Stimulated activated CD8-positive, alpha-beta memory T cell treated with anti-CD3 and anti-CD28 coated beads, Interleukin-4, amount 100 ng/mL, for 24 hours (primary cell): ENCODE measurements at places on chromosomes 12 and 14.

DNA sequence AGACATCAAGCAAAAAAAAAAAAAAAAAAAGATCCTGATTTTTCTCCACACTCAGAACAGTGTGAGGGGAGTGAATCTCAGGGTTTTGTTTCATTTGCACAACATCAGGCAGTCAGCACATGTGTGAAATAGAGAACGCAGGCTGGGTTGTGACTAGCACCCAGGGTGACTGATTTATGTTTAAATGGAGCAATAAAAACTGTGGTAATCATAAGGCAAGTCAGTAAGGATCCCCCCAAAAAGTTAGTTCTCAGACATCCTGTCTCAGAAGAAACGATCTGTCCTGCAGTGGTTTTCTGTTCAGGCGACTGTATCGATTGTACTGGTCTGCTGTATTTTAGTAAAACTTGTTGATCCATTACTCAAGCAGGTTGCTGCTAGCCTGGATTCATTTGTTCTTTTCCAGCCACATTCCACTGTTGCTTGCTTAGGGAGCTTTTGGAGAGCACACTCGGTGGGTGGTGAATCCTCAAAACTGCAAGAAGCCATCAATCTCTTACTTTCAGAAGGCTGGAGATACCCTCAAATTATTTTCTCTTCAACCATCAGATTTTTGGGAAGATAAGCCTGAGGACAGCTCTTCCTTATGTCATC, 107.1 kb downstream of the DACT1 start:
- DNase-seq = no peak

GRCh38 chr14:64726585-64726890, 22.3 kb downstream of the PLEKHG3 start:
- no peak for DNase-seq

- DNase-seq = no peak
Observed at GRCh38 chr12:84497819-84498218, 414.8 kb downstream of the SLC6A15 start.

- DNase-seq = peak; percentile 51
Observed at GRCh38 chr12:3803865-3804472, 51.1 kb upstream of the CRACR2A start.

GRCh38 chr14:50350975-50351374, 38.9 kb downstream of the DMAC2L start:
- DNase-seq = no peak

DNA sequence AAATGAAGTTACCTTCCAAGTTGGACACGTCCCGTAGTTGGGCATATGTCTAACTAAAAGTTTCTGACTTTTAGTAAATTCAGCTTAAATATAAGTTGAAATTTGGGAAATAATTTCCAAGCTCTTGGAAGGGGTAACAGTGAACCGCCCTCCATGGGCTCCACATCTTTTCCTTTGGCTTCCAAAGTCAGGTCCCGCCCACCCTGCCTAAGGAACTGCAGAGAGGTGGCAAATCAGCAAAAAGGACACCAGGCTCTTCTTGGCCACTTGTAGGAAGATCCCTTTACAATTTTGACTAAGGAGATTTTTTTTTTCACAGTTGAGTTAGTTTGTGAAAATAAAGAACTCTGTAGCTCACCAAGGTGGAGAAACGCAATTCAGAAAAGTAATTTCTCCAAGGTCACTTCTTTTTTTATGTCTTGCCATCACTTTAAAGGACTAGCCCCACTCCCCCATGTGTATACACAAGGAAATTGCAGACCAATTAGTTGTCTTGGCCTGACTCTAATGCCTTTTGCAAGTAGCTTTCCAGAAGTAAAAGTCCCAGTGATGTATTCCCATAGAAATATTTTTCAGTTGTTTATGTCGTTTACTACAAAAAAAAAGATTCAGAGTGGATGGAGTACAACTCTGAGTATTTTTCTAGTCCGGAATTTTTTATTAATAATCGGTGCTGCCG, 181.2 kb downstream of the PELI2 start:
- no peak for DNase-seq

DNA sequence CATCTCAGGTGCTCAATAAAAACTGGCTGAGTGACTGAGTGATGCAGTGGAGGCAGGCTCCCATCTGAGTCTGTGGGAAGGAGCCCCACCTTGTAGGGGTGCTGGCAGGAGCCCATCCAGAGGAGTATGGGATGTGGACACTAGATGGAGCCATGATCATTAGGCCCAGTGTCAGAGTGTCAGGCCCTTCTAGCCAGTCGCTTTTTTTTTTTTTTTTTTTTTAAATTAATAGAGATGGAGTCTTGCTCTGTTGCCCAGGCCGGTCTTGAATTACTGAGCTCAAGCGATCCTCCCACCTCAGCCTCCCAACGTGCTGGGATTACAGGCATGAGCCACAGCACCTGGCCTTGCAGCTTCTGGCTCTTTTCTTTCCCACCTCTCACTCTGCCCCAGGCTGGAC, 11.5 kb downstream of the RITA1 start:
- DNase-seq = peak; percentile 11

DNA sequence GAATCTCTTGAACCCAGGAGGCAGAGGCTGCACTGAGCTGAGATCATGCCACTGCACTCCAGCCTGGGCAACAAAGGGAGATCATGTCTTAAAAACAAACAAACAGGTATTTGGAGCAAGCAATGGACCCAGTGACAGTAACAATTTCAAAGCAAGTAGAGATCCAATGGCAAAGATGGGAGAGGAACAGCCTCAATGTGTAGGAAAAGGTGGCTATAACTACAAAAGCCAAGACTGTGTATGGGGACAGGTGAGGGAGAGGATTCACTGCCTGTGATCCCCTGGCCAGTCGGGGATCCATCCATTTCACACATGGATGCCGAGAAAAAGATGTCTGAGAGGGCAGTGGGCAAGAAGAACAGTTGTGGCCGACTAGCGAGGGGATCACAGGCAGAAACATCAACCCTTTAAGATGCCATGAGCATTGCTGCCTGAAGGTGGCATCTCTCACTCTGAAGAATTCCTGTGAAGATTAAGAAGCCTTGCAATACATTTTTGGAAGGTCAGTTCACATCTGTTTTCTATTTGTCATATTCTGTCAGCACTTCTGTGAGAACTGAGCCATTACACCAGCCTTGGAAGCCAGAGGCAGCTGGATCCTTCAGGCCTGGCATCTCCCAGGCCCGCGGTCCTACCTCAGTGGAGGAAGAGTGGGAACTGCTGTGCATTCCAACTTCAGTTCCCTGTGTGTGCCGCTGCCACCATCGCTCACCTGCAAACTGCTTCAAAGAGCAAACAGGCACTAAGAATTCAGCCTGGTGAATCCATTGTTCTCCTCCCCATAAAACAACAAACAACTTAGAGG, 54.5 kb upstream of the FRS2 start:
- DNase-seq = no peak

DNA sequence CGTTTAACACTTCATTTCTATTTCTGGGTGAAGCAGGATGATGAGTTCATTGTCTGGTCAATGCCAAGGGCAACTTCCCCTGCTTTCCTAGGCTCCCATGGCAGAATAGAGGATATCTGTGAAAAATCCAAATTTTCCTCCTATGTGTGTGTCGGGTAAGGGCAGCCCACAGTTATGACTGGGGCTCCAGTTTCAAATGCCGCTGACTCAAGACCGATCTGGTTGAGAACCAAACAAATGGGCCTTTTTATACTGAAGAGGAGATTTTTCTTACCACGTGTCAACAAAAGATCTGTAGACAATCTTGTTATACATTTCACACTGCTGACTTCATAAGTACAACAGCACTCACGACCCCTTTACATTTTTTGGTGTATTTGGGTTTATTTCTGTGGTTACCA, 120.8 kb downstream of the CHST11 start:
- no peak for DNase-seq

GRCh38 chr12:113899042-113899560, 67.0 kb downstream of the RBM19 start:
- no peak for DNase-seq

DNA sequence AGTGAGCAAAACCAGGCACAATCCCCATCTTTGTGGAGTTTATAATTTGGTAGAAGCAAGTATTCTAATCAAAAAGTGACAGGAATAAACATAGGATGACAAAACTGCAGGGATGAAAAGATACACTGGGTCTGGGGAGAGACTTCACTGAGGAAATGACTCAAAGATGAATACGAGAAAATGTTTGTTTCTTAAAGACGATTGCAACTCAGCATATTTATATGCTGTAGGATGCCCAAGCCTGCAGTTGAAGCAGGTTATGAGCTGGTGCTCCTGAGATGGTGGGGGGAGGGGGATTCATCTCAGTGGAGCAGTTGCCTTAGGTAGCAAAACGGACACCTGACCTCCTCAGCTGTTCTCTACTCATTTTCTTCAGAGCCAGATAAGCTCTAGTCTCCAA, 13.4 kb upstream of the SLC38A4 start:
- no peak for DNase-seq

GRCh38 chr12:90497923-90498545, 456.9 kb downstream of the CCER1 start:
- DNase-seq = no peak

GRCh38 chr14:66070542-66071319, 415.4 kb upstream of the CCDC196 start:
- peak; percentile 55 for DNase-seq

DNA sequence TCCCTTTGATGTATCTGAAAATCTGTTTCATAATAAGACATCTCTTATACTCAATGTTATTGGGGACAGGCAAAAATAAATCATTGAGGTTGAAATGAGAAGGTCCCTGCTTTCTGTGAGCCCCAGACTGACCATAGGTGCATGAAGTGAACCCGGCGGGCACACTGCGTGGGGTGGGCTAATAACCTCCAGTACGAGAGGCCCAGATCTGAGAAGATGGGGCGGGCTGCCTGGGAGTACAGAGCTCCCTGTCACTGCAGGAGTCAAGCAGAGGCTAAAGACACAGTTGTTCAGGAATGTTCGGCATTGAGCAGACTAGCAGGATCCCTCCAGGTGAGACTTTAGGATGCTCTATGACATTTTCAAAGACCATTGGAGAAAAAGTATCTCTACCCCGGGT, 244.6 kb downstream of the CHST11 start:
- DNase-seq = no peak

- DNase-seq = no peak
Observed at GRCh38 chr12:74890237-74890599, 319.4 kb downstream of the KCNC2 start.

DNA sequence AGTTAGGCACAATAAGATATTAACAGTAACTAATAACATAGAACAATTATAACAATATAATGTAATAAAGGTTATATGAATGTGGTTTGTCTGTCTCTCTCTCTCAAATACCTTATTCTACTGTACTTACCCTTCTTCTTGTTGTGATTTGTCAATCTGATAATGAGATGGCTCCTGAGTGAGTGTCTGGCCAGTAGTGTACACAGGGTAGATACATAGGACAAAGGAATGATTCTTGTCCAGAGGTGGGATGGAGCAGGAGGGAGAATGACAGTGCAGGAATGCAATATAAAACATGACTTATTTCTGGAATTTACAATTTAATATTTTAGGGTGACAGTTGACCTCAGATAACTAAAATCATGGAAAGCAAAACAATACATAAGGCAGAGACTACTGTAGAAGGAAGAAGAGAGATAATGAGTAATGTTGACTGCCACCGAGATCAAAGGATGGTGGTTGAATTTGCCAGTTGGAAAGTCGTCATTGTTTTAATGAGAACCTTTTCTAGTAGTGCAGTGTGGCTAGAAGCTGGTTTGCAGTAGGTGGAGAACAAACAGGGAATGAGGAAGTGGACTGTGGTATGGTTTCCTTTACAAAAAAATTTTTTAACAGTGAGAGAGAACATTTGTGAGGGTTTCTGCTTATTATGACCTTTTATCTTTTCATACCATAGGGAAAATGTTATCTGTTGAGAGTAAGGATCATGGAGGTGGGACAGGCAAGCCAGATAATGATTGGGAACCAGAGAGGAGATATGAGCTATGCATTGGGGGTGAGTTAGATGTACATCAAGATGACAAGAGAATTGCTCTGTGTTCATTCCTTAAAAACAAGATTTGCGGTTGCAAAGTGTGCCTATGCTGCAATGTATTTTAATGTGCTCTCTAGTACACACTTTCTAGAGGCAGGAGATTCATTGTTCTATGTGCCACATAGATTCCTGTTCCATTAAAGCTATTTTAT, 458.3 kb downstream of the BTG1 start:
- DNase-seq = no peak

- DNase-seq = no peak
Observed at GRCh38 chr12:19288603-19289244, 150.6 kb upstream of the AEBP2 start.

DNA sequence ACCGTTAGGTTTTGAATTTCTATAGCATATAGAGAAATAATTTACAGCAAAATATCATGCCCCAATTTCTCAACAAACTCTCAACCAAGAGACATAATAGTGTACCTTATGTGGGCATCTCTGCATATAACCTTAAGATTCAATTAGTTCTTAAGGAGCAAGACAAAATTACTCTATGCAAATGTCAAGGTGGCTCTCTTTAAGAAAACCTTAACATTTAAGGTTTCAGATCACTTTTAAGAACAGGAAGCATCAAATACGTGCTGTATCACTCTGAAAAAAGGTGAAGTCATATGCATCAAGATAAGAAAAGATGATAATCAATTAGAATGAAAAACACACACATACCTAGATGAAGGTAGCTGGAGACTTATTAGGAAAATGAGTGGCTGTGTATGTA, 728.0 kb downstream of the FLRT2 start:
- no peak for DNase-seq

- DNase-seq = no peak
Observed at GRCh38 chr14:22423958-22424357, 165.1 kb downstream of the DAD1 start.
